GM12878 (cell line): ENCODE measurements at places on chromosomes 4 and X.
A peak's percentile ranks its signal among the peaks of the same experiment; 100 is the strongest.

DNA sequence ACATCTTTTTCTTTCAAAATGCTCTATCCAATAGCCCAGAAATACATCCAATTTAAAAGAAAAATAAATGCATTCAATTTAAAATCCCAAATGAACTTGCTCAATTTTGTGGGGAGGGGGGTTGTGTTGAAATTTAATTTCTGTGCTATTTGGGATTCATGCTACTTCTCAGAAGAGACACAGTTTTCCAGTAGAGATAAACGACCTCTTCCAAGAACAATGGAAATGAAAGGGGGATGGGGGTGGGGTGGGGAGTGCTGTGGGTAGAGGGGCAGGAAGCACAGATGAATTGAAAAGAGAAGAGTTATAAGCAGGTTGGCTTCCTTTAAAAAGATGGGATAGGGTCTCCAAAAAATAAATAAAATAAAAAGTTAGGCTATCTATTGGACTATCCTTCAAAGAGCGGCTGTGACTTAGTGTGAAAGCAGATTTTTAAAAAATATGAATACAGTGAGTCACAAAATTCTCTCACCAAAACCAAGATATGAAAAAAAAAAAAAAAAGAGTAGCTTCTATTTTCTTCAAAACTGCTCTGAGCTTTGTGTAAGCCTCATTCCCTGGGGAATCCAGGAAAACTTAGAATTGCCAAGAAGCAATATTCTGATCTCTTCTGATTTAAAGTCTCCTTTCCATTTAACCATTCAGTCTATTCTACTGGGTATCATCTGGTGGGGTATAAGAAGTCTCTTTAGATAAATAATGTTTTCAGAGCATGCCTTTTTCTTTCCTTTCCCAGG, 324.3 kb downstream of the PTTG2 start:
- DNase-seq: no peak

DNA sequence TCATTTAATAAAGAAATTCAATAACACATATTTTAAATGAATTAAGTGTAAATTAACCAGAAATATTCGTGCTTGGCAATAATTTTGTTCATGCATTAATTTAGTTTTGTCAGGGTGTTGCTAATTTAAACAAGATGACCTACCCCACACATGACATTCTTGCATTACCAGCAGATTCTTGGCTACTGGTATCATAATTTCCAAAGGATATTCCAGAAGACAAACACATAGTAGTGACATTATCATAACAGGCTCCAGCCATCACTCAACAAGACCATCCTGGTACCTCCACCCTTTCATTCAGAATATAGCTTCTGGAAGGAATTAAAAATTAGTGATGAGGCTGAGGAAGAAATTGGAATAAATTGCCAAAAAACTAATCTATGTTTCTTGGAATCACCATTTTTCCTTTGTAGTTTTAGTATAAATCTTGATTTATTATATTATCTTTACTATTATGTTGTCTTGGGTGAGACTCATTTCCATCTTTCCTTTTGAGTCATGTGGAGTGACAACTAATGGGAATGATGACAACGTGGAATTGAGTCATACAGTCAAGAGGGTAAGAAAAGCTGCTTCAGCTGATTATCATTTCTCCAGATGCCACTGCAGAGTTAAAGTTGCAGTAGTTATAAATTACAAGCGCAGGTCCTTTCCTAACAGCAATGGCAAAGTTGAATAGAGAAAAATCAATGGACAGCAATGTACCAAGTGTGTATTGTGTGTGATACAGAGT, 30.9 kb upstream of the HHIP start:
- DNase-seq: no peak

DNA sequence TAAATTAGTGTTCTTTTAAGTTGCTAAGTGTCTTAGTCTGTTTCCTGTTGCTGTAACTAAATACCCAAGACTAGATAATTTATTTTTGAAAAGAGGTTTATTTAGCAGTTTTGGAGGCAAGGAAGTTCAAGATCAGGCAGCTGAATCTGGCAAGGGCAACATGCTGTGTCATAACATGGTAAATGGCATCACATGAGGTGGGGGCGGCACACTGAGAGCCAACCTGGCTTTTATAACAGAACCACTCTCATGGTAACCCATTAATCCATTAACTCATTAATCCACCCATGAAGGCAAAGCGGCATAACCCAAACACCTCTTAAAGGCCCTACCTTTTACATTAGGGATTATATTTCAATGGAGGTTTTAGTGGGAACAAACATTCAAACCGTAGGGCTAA, 182.2 kb upstream of the GATB start:
- no peak for DNase-seq

DNA sequence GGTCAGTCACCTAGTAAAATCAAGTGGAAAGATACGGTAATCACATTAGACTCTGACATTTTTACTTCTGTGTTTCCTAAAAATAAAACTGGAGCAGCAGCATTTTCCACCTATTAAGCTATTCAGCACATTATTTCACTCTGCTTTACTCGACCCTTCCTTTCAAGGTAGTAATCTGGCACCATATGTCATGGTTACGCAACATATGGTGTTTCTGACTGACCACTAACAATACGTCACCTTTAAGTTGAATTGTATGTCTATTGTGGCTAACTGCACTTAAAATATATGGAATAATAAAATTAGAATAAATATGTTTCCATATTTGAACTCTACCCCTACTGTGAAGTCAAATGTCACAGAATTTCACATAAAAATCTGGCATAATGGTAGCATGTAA, 168.8 kb downstream of the CDS1 start:
- no peak for DNase-seq

GRCh38 chr4:2789351-2789750, 3.5 kb upstream of the SH3BP2 start:
- no peak for DNase-seq

- DNase-seq: no peak
These were observed 51.9 kb upstream of the PRPS1 start for GRCh38 chrX:107576392-107576791.

- DNase-seq: no peak
These were observed 43.1 kb upstream of the PPARGC1A start for GRCh38 chr4:23932901-23933308.

GRCh38 chrX:38103857-38104812, 97.8 kb downstream of the SYTL5 start:
- peak; percentile 76 for DNase-seq

DNA sequence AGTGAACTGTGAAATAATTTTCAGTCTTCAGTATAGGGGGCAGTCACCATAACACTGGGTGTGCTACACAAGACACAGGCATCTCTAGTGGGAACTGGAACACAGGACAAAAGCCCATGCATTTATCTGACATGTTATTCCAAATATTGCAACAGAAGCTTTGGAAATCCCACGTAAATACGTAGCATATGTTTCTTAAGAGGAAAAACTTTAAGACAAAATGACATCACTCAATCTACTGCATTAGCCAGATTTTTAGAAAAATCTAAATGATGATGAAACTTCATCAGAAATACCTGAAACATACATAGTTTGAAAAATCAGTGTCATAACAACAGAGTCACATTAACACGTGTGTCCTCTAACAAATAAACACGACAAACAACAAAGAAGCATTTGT, 14.5 kb downstream of the SHISA3 start:
- no peak for DNase-seq

DNA sequence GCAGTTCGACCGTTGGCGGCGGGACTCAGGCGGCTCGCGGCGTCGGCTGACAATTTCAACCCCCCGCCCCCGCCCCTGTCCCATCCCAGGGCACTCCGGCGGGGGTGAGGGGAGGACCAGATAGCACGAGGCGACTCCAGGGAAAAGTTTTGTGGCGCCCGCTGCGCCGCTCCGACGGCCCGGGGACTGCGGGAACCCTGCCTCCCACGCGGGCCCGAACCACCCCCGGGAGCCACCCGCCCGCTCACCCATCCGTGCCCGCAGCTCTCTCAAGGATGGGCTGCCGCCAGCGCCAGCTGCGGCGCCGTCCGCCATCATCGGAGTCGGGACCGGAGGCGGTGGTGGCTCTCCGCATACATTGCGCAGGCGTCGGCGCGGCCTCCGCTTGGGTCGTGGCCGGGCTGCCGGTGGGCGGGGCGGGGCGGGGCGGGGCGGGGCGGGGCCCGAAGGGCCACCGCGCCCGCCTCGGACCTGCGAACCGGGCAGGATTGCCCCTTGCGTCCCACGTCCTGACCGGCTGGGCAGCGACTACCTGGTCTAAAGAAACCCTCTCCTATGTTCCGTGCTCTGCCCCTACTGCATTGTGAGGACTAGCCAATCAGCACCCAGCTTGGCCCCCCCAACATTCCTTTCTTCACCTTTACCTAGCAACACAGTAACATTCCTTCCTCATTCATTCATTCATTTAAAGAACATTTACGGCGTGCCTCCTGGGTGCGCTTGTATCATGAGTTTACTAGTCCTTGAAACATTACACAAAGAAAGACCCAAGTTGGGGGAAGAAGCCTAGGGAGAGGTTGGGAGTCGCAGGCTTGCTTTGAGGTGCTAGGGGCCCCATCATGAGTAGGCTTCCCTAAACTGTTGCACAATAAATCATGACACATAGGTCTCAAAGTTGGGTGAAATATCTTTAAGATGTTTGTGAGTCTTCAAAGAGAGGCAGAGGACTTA, at the start of gene MAP7D3:
MAP7D3 (minus strand) TSS at position 360 of the 951 bp plus-strand sequence; CDS start at position 318, 42 bp downstream.
- no peak for DNase-seq

DNA sequence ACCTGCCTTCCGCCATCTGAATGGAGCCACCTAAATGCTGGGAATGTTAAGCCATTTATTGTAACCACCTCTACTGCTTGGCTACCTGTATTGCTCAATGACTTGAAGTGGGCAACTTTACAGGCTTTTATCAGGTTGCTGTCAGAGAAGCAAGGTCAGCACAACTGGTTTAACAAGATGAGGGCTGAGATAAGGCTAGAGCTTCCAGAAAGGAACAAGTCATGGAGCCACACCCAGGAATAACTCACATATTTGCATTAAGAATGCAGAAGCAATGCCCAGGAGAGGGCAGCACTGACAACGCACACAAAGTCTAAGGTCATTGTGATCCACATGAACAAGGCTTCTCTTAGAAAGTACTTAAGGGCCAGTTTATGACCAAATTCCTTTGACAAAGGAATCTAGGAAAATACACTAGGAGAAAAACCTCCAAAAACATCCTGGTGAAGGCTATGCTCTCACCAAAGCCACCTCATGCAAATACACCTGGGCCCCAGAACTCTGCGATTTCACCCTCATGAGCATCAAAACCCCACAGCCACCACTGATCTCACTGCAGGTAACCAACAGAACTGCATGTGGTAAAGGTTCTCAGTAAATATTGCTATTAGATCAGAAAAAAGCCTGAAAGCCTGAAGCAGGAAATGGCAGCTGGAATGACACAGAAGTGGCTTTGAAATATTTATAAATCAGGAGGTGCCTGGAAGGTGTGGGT, 15.0 kb upstream of the STS start:
- no peak for DNase-seq
